Effector memory CD8-positive, alpha-beta T cell (primary cell): ENCODE measurements at places on chromosomes 11 and 22.

- DNase-seq: no peak
Observed at GRCh38 chr11:553988-554340, 6.6 kb downstream of the LMNTD2 start.

DNA sequence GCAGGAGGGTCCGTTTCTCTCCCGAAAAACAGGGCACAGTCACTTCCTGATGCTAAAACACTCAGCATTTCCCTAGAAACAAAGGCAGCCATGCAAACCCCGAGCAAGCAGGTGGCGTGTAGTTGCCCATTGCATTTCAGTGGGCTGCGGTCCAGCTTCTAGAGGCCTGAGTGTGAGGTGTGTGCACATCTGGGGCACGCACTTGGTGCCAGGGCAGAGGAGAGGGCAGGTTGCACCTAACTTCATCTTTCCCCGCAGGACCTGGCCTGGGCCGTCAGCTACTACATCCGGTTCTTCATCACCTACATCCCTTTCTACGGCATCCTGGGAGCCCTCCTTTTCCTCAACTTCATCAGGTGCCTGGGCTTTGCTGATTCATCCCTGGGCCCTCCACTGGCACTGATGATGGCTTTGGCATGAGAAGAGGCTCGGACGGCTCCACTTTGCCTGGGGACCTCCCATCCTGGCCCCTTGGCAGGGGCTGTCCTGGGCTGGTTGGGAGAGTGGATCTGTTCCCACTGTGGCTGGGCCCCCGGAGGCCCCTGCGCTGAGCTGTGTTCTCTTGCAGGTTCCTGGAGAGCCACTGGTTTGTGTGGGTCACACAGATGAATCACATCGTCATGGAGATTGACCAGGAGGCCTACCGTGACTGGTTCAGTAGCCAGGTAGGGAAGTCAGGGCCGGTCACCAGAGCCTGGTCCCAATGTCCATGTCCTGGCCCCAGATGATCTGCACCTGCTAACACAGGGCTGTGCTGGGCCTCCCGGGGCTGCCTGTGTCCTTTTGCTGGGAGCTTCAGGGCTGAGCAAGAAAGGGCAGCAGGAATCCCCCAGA is 28.4 kb downstream of the FADS3 start:
- no peak for DNase-seq

- no peak for DNase-seq
Observed at GRCh38 chr11:67345920-67346819, 7.2 kb downstream of the POLD4 start.

GRCh38 chr22:41078931-41079330 is 13.5 kb upstream of the EP300 start:
- no peak for DNase-seq

- DNase-seq: no peak
Observed at GRCh38 chr11:74257959-74258553, 53.4 kb downstream of the P4HA3 start.

GRCh38 chr11:133216813-133217212 is 315.5 kb downstream of the OPCML start:
- DNase-seq: no peak

- DNase-seq: peak; percentile 31
Observed at GRCh38 chr22:29308791-29309262, 2.4 kb downstream of the GAS2L1 start.

DNA sequence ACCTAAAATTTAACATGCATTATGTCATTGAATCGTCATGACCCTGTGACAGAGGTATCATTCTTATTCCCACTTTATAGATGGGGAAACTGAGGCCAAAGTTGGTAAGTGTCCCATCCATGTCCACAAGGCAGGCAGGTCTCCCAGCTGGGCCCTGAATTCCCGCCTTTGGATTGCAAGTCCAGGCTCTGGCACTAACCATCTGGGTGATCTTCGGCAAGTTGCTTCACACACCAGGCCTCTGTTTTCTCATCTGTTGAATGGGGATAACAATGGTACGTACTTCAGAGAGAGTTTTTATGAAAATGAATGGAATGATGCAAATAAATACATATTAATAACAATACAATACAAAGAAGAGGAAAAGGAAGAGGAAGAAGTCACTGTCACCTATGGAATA is 3.4 kb downstream of the CRYBB3 start:
- no peak for DNase-seq

DNA sequence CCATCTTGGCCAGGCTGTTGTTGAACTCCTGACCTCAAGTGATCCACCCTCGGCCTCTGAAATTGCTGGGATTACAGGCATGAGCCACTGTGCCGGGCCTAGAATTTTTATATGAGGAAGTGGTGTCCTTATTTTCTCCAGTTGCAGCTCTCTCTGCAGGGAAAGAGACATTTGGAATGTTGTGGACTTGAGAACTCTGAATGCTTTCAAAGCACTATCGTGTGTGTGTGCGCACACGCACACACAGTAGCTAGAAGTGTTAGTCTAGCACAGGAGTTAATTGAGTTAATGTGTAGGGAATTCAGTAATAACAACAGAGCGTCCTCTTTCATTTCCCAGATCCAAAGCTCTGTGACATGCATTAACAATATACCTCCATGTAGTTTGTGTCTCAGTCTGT is 164.0 kb upstream of the RASSF10 start:
- DNase-seq: no peak

- no peak for DNase-seq
Observed at GRCh38 chr11:65968600-65969482, 7.3 kb downstream of the SART1 start.

DNA sequence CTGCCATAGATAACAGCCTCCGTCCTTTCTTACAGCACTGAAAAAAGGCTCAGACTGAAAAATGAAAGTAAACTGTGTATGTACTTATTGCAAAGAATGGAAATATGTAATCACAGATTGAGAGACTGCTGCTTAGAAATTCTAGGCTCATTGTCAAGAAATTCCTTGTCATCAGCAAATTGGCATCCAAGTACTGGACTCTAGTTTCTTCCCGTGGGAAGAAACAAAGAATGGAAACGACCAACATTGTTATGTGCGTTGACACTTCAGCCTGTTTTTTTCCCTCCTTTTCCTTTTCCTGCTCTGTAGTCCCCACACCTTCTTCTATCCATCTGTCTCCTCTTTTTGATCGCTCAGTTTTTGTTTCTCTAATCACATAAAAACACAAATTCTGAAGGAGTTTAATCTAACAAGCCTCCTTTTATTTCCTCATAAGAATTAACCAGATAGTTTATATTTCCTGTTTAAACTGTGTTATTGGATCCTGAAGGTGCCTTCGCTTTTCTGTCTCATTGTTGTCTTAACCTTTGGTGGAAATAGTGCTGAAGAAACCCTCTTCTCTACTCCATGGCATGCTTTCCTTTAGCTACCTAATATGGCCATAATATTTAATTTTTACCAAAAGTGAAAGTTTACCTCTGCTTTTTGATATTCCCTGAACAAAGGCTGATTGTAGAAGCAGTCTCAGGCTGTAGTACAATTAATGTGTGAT is 20.0 kb upstream of the CASP12 start:
- DNase-seq: no peak

- DNase-seq: no peak
Observed at GRCh38 chr11:132620423-132620822, 911.9 kb downstream of the OPCML start.

DNA sequence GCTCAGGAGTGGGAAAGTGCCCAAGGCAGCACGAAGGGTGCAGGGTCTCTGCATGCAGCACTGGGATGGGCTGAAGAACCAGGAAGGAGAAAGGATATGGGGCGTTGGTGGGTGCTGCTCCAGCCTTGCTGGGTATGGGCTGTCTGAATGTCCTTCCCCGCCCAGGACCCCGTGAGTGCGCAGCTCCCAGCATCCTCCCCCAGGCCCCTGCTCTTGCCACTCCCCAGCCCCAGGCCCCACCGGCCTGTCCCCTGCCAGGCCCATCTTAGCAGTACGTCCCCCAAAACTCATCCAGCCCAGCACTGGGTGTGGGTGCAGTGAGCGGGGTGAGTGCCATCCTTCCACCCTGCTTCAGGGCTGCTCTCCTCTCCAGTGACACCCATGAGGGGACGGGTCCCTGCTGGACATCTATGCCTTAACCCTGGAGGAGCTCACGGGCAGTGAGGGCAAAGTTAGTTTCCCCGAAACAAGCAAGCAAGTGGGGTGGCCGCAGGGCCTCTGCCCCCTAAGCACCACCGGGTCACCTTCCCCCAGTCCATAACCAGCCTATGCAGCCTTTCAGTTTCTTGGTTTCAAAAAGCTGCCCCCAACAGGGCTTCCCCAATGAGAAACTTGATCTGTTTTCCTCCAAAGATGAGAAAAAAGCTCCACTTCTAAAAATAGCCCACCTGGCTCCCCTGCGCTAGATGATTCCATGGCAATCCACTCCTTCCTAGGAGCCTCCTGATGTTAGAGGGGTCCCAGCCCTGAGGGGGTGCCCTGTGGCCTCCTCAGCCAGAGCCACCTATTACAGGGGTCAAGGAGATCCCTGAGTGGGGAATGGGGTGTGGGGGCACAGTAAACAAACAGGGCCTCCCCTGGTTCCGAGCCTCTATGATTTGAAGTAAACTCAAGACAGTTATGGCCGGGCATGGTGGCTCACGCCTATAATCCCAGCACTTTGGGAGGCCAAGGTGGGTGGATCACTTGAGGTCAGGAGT is 103.8 kb downstream of the MORC2 start:
- no peak for DNase-seq

- DNase-seq: no peak
Observed at GRCh38 chr11:114163229-114163631, 103.7 kb downstream of the ZBTB16 start.

GRCh38 chr11:126918556-126918955 is 82.0 kb downstream of the KIRREL3 start:
- no peak for DNase-seq

DNA sequence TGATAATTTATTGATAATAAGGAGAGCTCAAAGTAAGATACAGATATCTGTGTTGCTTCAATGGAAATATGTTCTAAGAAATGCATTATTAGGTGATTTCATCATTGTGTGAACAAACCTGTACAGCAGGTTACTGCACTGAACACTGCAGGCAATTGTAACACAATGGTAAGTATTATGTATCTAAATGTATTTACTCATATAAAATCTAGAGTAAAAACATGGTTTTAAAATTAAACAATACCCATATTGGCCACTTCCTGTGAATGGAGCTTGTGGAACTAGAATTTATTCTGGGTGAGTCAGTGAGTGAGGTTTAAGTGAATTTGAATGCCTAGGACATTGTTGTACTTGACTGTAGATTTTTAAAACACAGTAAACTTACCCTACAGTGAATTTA is 722.9 kb upstream of the RAG2 start:
- DNase-seq: no peak

DNA sequence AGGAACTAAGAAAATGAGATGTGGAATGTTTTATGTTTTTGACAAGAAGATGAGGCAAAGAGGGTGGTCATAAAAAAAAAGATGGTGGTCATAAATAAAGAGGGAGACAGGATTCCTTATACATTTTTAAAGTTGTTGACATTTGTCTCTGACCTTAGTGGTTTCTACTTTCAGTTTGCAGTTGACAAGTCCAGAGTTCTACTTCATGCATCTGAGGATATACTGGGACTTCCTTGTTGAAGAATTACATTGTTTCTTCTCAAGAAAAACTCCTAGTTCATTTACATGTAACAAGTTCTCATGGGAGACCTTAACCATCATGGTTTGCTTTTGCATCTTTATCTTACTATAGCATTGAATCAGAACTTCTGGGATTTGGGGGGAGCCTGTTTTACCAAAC is 1.2 kb downstream of the OR6X1 start:
- DNase-seq: no peak

DNA sequence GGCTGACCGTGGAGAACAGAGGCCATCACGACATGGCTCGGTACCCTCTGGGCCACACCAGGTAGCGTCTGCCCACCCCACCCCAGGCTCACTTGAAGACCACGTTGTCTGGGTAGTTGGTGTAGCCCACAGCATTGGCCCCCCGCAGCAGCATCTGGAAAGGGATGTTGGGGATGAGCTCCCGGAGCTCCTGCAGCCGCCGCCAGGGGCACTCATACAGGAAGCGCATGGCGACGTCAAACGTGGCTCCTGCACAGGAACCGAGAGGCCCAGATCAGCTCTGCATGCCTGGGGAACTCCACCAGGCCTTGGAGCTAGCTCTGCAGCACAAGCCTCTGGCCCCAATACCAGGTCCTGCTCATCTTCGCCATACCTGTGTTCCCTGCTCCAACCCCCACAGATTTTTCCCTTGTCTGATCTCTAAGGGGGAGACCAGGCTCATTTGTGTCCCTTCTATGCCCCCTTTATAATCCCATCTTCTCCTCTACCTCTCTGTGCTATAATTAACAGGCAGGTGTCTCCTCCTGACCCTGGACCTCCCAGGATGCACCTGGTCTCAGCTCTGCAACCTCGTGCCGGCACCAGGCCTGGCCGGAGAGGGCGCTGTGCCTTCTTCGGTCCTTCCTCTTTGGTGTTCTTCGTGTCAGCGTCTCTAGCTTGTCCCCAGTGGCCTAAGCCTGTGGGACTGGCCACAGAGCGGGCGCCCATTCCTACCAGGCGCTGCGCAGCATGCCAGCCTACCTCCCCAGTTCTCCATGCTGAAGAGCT is 5.0 kb upstream of the LRFN4 start:
- DNase-seq: no peak

DNA sequence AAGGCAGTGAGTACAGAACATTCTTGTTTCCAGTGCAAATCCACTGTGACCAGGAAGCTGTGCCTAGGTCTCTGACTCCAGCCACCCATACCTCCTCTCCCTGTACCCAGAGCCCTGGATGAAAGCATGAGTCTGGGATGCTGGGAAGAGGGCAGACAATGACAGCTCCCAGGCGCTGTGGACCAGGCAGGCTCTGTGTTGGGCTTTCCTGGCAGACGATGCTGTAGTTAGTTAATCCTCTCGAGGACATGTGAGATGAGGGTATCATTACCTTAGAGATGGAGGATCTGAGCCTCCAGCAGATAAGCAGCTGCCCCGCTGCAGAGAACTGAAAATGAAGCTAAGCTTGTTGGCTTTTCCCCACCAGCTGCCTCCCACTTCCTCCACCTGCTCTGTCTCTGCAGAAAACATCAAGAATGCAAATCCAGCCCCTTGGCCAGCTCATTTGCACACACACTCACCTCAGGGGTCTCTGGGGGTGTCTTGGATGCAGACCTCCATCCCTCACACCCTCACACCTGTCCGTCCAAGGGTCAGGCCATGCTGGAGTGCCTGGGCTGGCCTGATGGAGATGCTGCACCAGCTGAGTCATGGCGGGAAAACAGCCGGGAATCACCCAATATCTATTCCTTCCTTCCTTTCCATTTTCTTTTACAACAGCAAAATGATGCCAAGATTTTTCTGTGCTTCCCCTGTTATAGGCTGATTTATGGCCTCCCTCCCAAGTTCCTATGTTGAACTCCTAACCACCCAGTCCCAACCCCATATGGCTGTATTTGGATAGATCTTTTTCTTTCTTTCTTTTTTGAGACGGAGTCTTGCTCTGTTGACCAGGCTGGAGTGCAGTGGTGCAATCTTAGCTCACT is 94.9 kb upstream of the SEPTIN5 start:
- no peak for DNase-seq

- DNase-seq: no peak
Observed at GRCh38 chr11:70070706-70071105, 7.4 kb upstream of the ANO1 start.
